Foreskin melanocyte (primary cell): ENCODE measurements at places on chromosomes 6 and 20.

- DNase-seq, result no peak
Measured at GRCh38 chr20:63067266-63067635, 60.5 kb upstream of the BHLHE23 start.

- peak; percentile 33 for DNase-seq
Measured at GRCh38 chr20:54717983-54718382, 242.6 kb downstream of the DOK5 start.

DNA sequence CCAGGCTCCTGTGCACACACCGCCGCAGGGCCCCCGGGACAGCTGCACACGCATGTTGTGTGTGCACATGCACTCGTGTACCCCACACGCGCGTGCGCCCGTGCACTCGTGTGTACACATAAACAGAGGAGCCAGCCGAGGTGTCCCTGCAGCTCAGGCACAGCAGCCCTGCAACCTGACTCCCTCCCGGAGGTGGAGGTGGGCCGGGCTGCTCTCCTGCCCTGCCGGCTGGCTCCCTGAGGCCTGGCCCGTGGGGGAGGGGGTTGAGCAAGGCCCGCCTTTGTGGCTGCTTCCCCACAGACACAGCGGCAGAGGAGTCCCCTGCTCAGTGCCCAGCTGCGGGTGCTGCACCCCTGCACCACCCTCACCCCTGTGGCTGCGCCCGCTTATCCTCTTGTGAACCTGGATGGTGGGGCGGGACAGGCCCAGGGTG lies 624 bp downstream of the RBBP8NL start:
- no peak for DNase-seq

DNA sequence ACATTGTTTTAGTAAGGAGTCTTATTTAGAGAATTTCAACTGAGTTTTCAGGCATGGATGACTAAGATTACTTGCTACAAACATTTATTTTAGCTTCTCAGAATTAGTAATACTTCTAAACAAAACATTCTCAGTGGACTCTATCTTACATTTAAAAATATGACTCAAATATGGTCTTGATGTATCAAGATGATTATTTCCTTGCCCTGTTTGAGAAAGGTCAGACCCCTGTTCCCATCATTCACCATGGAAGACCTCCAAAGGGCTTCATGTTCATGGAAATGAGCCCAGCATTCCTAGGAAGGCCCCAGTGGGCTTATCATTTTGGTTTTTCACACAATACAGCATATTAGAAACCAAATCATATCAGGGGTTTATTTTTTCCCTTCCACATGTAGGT lies 24.6 kb upstream of the TRPC4AP start:
- no peak for DNase-seq

GRCh38 chr6:17015551-17016381 lies 86.1 kb upstream of the STMND1 start:
- no peak for DNase-seq

DNA sequence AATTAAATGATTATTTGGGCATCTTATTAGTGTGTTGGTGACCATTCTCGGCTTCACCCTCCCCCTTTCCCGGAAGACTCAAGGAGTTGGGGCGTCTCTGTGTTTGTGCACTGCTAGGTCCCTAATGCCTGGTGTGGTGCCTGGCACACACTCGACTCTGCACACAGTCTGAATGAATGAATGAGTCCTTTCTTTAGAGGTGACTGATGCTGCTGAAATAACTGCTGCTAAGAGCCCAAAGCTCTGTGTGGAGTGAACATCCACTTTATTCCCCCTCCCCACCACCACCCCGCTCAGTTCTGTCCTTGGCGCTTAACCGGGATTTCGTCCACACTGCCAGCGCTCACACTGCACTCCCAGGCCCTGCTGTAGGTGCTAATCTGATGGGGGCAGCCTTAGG lies 1.2 kb upstream of the PHACTR3 start:
- DNase-seq, result no peak

DNA sequence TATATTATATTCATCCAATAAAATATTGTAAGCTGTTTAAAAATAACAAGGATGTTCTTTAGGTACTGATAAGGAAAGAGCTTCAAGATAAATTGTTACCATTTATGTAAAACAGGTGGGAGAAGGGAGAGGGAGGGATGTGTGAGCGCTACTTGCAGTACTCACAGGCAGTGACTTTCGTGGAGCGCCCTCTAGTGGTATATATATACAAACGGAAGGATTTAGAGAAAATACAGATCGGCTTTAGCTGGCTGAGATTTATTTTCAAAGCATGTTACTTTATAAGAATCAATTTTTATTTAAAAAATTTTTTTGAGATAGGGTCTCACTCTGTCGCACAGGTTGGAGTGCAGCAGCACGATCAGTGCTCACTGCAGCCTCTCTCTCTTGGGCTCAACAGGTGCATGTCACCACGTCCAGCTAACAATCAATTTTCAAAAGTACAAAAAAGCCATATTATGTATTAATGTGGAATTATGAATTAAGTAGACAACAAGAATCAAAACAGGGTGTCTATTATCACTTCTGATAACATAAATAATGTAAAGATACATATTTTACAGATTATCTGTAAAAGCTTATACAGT lies 3.3 kb upstream of the MOG start:
- no peak for DNase-seq

- no peak for DNase-seq
Measured at GRCh38 chr6:169971081-169971861, 219.8 kb downstream of the ERMARD start.
